Karpas-422 (cell line): ENCODE measurements at places on chromosomes 7 and 10. TPM values are rescaled to one million over a fixed set of nuclear protein-coding genes. Genes with fewer than 3 reads are reported as not detected.

The AFAP1L2 gene
- 2.0 and 4.4 TPM in 2 replicates for total RNA-seq

- H3K4me3 ChIP-seq = no peak overlapping the region
- no peaks in the 10 kb centered on the region for H3K36me3 ChIP-seq
- no peak overlapping the region for H3K27ac ChIP-seq
- no peak for DNase-seq
- no peaks in the 10 kb centered on the region for H3K27me3 ChIP-seq
Observed at GRCh38 chr10:101939729-101940128, 96.1 kb upstream of the KCNIP2 start.

The CRYGN gene
- not detected in 2 replicates for total RNA-seq

GRCh38 chr7:132262160-132262470 is 314.2 kb downstream of the PLXNA4 start:
- no peaks in the 10 kb centered on the region for H3K27me3 ChIP-seq
- H3K4me3 ChIP-seq = no peak overlapping the region
- H3K36me3 ChIP-seq = no peaks in the 10 kb centered on the region
- DNase-seq = no peak
- no peak overlapping the region for H3K27ac ChIP-seq
- no peaks in the 10 kb centered on the region for H3K4me1 ChIP-seq

DNA sequence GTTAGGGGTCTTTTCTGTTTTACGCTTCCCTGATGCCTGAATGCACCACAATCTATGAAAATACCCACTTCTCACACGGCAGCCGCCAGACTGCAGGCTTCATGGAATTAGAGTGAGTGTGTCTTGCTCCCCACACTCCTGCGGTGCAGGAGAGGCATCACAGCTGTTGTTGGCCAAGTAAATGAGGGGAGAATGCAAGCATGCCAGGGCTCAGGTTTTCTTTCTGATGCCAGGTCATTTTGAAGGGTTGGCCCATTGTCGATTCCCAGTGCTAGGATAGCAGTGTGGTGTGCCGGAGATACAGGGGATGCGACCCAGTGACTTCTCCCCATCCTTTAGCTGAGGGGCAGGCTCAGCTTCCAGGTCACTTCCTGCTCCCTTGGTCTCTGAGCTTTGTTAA is 16.3 kb downstream of the CXCL12 start:
- no peaks in the 10 kb centered on the region for H3K4me1 ChIP-seq
- no peak overlapping the region for H3K27ac ChIP-seq
- H3K4me3 ChIP-seq = no peak overlapping the region
- DNase-seq = no peak
- H3K36me3 ChIP-seq = no peaks in the 10 kb centered on the region
- no peaks in the 10 kb centered on the region for H3K27me3 ChIP-seq

DNA sequence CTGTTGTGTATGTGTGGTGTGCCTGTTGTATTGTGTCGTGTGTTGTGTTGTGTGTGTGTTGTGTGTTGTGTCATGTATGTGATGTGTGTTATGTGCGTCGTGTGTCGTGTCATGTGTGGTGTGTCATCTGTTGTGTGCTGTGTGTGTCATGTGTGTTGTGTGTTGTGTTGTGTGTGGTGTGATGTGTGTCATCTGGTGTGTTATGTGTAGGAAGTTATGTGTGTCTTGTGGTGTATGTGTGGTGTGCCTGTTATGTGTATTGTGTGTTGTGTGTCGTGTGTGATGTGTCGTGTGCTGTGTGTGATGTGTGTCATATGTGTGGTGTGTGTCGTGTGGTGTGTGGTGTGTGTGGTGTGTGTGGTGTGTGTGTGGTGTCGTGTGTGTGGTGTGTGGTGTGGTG is 145.2 kb downstream of the DNAJB6 start:
- no peaks in the 10 kb centered on the region for H3K27me3 ChIP-seq
- H3K4me3 ChIP-seq = no peak overlapping the region
- no peak for DNase-seq
- H3K4me1 ChIP-seq = no peaks in the 10 kb centered on the region

- no peaks in the 10 kb centered on the region for H3K36me3 ChIP-seq
- H3K4me1 ChIP-seq = peaks cover 89% of the 10 kb centered on the region
- peak; percentile 65 for DNase-seq
- peak overlapping the region; percentile 97 for H3K27ac ChIP-seq
Observed at GRCh38 chr10:88071879-88072278, 208.5 kb downstream of the PTEN start.

The ABI1 gene
- 46.0 and 79.8 TPM in 2 replicates for total RNA-seq

DNA sequence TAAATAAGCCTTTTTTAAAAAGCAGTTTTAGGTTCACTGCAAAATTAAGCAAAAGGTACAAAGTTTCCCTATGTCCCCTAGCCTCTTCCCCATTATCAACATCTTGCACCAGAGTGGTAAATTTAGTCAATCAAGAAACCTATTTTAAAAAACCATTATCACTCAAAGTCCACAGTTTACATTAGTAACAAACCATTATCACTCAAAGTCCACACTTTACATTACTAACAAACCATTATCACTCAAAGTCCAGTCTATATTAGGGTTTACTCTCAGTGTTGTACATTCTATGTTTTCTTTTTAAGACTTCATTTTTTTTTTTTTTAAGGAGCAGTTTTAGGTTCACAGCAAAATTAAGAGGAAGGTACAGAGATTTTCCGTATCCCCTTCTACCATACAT is 74.1 kb upstream of the GPR37 start:
- no peaks in the 10 kb centered on the region for H3K4me1 ChIP-seq
- H3K4me3 ChIP-seq = no peak overlapping the region
- no peaks in the 10 kb centered on the region for H3K27me3 ChIP-seq
- H3K27ac ChIP-seq = no peak overlapping the region
- no peak for DNase-seq

- DNase-seq = no peak
- H3K4me3 ChIP-seq = no peak overlapping the region
- no peaks in the 10 kb centered on the region for H3K36me3 ChIP-seq
- no peaks in the 10 kb centered on the region for H3K27me3 ChIP-seq
Observed at GRCh38 chr7:19102884-19103283, 14.6 kb downstream of the TWIST1 start.

The CARD11 gene
- 38.5 and 87.2 TPM in 2 replicates for total RNA-seq

The ZNF775 gene
- total RNA-seq = 1.5 and 4.7 TPM in 2 replicates

GRCh38 chr10:86178401-86179152 is 188.0 kb downstream of the GRID1 start:
- no peaks in the 10 kb centered on the region for H3K4me1 ChIP-seq
- DNase-seq = no peak
- H3K27ac ChIP-seq = no peak overlapping the region
- no peaks in the 10 kb centered on the region for H3K27me3 ChIP-seq
- no peaks in the 10 kb centered on the region for H3K36me3 ChIP-seq

The C7orf57 gene
- total RNA-seq = not detected in 2 replicates

DNA sequence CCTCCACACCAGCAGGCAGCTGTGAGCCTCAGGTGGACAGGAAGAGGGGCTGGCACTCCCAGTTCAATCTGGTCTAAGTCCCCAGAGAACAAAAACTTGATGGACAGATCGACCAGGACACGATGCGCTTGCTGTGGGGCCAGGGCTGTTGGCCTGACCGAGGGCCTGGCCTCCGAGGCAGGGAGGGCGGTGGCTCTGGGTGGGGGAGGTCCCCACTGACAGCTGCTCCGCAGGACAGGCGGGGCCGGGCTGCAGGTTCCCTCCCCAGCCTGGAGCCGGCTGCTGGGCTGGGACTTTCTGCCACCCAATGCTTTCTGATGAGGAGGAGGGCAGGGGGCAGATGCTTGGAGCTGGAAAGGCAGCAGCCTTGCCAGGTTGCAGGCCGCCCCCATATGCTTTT is 37.4 kb upstream of the ADGRA1 start:
- H3K4me1 ChIP-seq = no peaks in the 10 kb centered on the region
- no peaks in the 10 kb centered on the region for H3K36me3 ChIP-seq
- no peak overlapping the region for H3K27ac ChIP-seq
- no peak for DNase-seq
- H3K27me3 ChIP-seq = no peaks in the 10 kb centered on the region
- no peak overlapping the region for H3K4me3 ChIP-seq

The NACAD gene
- 0.04 TPM in 1 of 2 replicates, not detected in the other for total RNA-seq

The TBXAS1 gene
- not detected in 2 replicates for total RNA-seq

DNA sequence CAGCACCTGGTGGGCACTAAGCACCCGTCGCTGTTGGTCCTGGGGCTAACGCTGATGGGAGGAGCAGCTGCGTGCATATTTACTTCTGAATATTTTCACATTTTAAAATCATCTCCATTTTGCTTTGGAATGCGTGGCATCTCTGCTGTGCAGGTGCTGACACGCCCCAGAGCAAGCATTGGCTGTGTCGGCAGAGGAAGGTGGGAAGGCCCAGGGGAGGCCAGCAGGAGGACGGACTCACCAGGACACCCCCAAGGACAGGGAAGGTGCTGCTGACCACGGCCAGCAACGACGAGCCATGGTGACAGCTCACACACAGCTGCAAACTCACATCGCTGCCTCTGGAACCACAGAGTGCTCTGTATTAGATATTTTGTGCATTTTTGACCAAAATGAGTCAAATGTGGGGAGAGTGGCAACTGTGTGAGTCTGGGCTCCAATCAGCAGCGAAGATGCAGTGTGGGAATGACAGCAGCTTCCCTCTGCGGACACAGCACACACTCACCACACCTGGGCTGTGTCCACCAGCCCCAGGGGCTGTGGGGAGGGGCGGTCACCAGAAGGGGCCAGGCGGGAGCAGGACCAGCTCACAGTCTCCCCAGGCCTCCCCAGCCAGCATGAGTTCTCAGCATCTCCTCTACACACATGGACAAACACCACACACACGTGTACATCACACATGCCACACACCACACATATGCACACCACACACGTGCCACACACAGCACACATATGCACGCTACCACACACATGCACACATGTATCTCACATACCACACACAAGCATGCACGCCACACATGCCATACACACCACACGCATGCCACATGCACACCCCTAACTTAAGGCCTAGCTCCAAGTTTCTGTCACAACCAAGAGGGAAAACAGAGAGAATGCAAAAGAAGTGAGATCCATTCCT is 58.2 kb downstream of the PTPRN2 start:
- no peak overlapping the region for H3K27ac ChIP-seq
- H3K4me1 ChIP-seq = peaks cover 7% of the 10 kb centered on the region
- DNase-seq = no peak
- H3K4me3 ChIP-seq = no peak overlapping the region
- H3K27me3 ChIP-seq = no peaks in the 10 kb centered on the region

DNA sequence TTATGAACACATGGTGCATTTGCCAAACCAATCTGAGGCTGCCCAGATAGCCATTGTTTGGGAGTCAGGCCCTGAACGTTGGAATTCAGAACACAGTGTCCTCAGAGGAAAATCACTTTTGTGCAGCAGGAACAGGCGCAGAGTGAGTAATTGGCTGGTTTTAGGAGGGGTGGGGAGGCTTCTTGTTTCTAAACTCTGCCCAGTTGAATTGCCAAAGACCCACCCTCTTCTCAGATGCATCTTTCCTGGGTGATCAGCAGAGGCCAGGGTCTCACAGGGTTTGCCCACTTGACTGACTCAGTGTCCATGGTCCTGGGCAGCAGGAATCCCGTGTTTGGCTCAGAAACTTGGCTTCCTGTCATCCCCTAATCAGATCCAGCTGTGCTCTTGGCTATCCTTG is 24.3 kb downstream of the PRLHR start:
- H3K27me3 ChIP-seq = no peaks in the 10 kb centered on the region
- no peaks in the 10 kb centered on the region for H3K4me1 ChIP-seq
- no peak overlapping the region for H3K27ac ChIP-seq
- DNase-seq = no peak
- no peaks in the 10 kb centered on the region for H3K36me3 ChIP-seq

GRCh38 chr7:25360451-25360850 is 132.2 kb upstream of the NPVF start:
- H3K4me3 ChIP-seq = no peak overlapping the region
- H3K27ac ChIP-seq = no peak overlapping the region
- no peaks in the 10 kb centered on the region for H3K36me3 ChIP-seq
- H3K4me1 ChIP-seq = no peaks in the 10 kb centered on the region
- DNase-seq = no peak
- no peaks in the 10 kb centered on the region for H3K27me3 ChIP-seq
